Activated CD8-positive, alpha-beta T cell treated with anti-CD3 and anti-CD28 coated beads, Interleukin-2, amount 10 ng/mL, durations not matched to agents 7 days and 5 days (primary cell): ENCODE measurements at places on chromosomes 16 and 17. TPM values are rescaled to one million over a fixed set of nuclear protein-coding genes. Genes with fewer than 3 reads are reported as not detected.

DNA sequence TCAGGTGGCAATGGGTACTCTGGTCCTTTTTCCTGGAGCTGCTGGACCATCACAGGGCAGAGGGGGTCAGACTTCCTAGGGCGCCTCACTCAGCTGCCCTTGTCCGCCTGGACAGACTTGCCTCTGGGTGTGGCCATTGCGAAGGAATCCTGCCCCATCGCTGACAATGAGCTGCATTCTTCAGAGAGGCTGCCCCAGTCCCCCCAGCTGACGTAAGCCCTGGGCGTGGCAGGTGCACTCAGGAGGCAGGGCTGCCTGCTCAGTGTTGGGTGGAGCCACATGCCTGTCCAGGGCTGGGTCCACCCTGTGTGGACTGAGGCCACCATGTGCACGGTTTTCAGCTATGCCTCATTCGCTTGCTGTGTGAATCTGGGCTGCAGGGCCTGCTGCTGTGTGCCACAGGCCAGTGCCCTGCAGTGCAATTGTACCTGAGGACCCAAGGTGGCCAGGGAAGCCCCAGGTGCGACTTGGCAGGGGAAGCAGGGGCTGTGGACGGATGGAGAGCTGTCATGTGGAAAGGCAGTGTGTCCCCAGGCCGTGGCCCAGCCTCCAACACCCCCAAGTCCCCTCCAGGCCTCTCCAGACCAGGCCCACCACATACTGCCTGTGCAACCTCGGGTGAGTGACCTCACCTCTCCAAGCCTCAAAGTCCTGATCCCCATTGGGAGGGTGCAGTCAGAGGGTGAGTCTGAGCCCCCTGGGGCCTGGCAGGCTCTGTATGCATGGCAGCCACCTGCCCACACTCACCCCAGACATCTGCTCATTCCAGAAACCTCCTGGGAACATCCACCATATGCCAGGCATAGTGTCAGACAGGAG is 14.0 kb upstream of the MPRIP start:
- DNase-seq = no peak

GRCh38 chr16:55672471-55672870 is 16.7 kb downstream of the SLC6A2 start:
- no peak for DNase-seq

- DNase-seq = no peak
Observed at GRCh38 chr17:2706911-2707510, 4.6 kb downstream of the CLUH start.

GRCh38 chr16:77468831-77469230 is 34.0 kb upstream of the ADAMTS18 start:
- no peak for DNase-seq

DNA sequence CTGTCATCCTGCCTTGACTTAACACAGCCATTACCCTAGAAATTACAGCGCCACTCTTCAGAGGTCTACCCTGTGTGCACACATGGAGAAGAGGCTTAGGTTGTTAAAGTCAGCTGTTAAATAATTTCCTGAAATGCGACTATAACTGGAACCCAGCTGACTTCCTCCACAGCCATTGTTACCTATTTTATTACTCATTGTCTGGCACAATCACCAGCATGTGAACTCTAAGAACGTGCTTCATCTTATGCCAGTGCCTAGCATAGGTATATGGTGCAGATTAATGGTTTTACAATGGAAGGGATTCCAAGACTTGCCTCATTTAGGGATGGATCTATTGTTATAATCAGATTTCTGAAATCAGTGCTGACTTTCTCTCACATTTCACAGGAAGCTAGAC is 11.9 kb downstream of the RDM1 start:
- no peak for DNase-seq

Gene KRT27
- total RNA-seq = not detected
